ENCODE measurements at places on chromosomes 11 and 22.

- no peak for DNase-seq
These were observed 39.4 kb downstream of the SWAP70 start for GRCh38 chr11:9703280-9703679.

- no peak for DNase-seq
These were observed 9.7 kb upstream of the DEPDC7 start for GRCh38 chr11:33006010-33006409.

GRCh38 chr11:119795690-119796089 is 66.7 kb upstream of the NECTIN1 start:
- no peak for DNase-seq

- DNase-seq: no peak
These were observed 22.9 kb upstream of the THY1 start for GRCh38 chr11:119445850-119446249.

DNA sequence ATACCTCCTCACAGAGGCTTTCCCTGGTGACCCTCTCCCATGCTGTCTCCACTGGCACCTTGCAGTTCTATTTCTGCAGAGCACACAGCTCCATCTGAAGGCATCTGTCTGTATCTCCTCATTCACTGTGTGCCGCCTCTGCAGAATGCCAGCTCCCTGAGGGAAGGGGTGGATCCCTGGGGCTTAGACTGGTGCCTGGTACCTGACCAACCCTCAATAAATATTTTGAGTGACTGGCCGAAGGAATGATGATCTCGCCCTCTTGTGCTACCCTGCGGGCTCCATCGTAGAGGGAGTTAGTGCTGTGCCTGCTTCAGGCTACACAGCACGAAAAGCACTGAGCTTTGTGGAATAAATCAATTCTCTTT is 1.6 kb downstream of the CBX7 start:
- DNase-seq: peak; percentile 28

GRCh38 chr11:95805869-95806268 is 15.6 kb downstream of the CEP57 start:
- no peak for DNase-seq

- DNase-seq: no peak
These were observed 67.4 kb downstream of the TIMP3 start for GRCh38 chr22:32868946-32869345.

Measured in DMS53 (cell line).